ENCODE measurements at places on chromosomes 3 and 15.

- no peak overlapping the region for H3K27ac ChIP-seq
- no peak overlapping the region for H3K4me3 ChIP-seq
- no peaks in the 10 kb centered on the region for H3K36me3 ChIP-seq
- no peaks in the 10 kb centered on the region for H3K4me1 ChIP-seq
- no peak for DNase-seq
Measured at GRCh38 chr3:57120451-57121174, 44.5 kb downstream of the IL17RD start.

GRCh38 chr3:167740961-167741587, 5.6 kb downstream of the SERPINI1 start:
- H3K36me3 ChIP-seq, result no peaks in the 10 kb centered on the region
- no peak overlapping the region for H3K27ac ChIP-seq
- no peak overlapping the region for H3K4me3 ChIP-seq

DNA sequence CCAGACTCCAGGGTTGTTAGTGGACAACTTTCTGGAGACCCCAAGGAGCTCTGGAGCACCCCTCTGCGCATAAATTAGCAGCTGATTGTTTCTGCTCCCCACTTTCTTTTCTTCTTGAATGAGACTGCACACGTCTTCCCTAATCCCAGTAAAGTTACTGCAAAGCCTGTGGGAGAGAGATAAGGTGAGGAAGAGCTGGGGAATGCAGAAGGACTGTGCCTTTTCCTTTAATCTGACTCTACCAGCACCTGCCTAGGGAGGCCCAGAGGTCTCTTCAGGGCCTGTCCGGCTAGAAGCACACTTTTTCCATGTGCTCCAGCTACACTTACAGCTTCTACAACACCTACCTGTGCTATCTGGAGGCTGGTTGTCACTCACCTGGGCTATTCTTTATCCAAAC, 143.8 kb downstream of the KCNMB2 start:
- H3K4me1 ChIP-seq, result no peaks in the 10 kb centered on the region
- no peak overlapping the region for H3K4me3 ChIP-seq
- DNase-seq, result no peak
- no peaks in the 10 kb centered on the region for H3K36me3 ChIP-seq
- no peak overlapping the region for H3K27ac ChIP-seq
- no peaks in the 10 kb centered on the region for H3K27me3 ChIP-seq

DNA sequence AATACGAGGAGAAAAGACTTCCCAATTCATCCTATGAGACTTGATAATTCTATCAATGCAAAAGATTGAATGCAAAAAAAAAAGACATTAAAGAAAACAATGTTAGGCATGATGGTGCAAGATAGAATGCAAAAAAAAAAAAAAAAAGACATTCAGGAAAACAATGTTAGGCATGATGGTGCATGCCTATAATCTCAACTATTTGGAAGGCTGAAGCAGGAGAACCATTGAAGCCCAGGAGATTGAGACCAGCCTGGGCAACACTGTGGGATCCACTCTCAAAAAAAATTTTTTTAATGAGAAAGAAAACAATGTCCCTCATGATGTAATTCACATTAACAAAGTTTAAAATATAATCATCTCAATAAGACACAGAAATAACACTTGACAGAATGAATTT, 75.9 kb downstream of the MYO9A start:
- no peak overlapping the region for H3K27ac ChIP-seq
- H3K4me3 ChIP-seq, result no peak overlapping the region
- H3K27me3 ChIP-seq, result no peaks in the 10 kb centered on the region
- H3K36me3 ChIP-seq, result peaks cover 10% of the 10 kb centered on the region
- no peak for DNase-seq

GRCh38 chr3:22585504-22585903, 617.6 kb upstream of the UBE2E2 start:
- no peaks in the 10 kb centered on the region for H3K36me3 ChIP-seq
- no peaks in the 10 kb centered on the region for H3K27me3 ChIP-seq
- DNase-seq, result no peak

All from CD4-positive, alpha-beta T cell (primary cell).